ENCODE measurements at places on chromosomes 1 and 21.

DNA sequence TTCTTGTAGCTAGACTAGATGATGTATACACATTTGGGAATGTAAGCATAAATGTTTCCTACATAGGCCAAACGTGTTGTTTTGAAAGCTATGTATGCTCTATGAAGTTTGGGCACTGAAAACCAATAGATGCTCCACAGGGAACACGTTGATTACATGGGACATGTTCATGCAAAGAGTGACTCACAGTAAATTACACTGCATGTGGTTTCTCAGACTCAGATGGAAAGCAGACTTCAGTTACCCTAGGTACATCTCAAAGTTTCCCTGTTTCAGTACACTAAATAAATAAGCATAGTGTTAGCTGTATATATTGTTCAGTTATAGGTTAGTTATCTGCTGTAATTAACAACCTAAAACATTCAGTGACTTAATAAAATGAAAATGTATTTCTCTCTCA, 301.9 kb upstream of the RUNX1 start:
- peak; percentile 52 for DNase-seq

GRCh38 chr1:226001963-226002666, 3.0 kb upstream of the SDE2 start:
- DNase-seq = no peak

GRCh38 chr21:37742532-37742931, 173.7 kb downstream of the KCNJ6 start:
- peak; percentile 36 for DNase-seq

GRCh38 chr21:44399151-44399954, 45.9 kb downstream of the TRPM2 start:
- no peak for DNase-seq

Measured in fibroblast of lung (primary cell).